ENCODE measurements at places on chromosomes 4 and X. TPM values are rescaled to one million over a fixed set of nuclear protein-coding genes. Genes with fewer than 3 reads are reported as not detected.
A peak's percentile ranks its signal among the peaks of the same experiment; 100 is the strongest.

DNA sequence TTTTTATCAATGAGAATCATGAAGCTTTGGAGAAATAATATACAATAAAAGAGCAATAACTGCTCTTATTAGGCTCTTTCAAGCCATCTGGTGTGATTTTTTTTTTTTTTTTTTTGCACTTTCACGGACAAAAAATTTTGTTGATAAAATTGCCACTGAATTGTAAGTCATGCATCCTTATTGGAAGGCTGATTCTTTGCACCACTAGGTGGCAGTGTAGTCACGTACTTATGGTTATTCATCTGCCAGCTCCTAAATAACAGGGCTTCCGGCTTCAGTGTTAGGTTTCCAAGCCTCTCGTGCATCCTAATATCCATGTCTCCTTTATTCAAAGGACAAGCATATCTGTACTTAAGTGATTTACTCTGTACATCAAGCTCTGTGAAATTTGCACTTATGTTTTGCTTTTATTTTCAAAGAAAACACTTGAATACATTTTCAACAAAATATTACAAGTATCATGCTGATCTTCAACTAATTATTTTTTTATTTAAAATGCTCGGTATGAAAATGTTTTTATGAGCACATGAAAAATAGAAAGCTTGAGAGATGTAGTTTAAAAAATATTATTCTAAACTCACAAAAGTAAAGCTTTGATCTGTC, 1578.3 kb upstream of the TENM3 start:
- ATAC-seq = peak; percentile 55

Gene UGT2B10
- total RNA-seq = not detected

Gene CCNG2
- 19.3 TPM for total RNA-seq

DNA sequence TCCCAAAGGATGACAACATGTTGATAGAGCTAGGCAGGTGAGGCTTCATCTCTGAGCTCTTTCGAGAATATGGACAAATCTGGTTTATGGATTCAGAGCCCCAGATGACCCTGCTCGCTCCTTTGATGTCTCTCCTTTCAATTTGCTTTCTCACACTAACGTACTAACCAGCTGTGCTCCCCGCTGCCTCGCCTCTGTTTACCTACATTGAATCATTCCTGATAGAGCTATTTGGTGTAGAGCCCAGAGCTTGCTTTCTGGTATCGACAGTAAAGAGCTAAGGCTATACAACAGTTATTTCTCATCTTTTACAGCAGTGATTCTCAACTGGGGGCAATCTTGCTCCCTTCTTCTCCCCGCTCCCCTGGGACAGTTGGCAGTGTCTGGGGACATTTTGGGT, 8.9 kb upstream of the PHKA2 start:
- ATAC-seq = no peak

DNA sequence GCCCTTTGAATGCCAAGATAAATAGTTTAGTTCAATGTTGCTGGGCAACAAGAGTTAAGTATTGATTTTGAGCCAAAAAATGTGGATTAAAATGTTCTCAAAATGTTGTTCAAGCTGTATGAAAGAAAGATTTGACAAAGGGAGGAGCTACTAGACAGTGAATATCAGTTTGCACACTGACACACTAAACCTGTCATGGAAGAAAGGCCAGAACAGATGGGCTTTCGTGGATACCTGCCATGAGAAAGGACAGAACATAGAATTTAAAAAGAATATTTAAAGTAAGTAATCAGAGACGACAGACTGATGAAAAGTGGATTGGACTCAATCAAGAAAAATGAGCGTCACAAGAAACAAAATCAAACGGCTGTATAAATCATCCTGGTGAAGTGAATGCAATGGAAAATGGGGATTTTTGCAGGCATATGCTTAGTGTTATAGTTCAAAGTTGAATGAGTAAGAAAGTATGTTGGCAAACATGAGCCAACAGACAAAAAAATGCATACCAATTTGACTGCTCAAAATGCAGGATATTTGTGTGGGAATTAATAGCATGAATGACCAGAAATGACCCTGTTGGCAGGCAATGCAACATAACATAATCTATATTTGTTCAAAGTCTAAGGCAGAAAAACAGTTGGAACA, 7.4 kb downstream of the PCDH18 start:
- ATAC-seq = no peak

- no peak for ATAC-seq
These were observed 113.8 kb upstream of the PPP2R3B start for GRCh38 chrX:500481-501010.

Gene IL2RG
- total RNA-seq = 3.2 TPM
